ENCODE measurements at places on chromosomes 13 and 19.

GRCh38 chr19:36139473-36140303 lies at the start of gene CAPNS1:
Gene CAPNS1, plus strand, starts transcription at chr19:36140066. Its CDS starts 946 bp downstream, at chr19:36141012.
- DNase-seq = peak; percentile 95

DNA sequence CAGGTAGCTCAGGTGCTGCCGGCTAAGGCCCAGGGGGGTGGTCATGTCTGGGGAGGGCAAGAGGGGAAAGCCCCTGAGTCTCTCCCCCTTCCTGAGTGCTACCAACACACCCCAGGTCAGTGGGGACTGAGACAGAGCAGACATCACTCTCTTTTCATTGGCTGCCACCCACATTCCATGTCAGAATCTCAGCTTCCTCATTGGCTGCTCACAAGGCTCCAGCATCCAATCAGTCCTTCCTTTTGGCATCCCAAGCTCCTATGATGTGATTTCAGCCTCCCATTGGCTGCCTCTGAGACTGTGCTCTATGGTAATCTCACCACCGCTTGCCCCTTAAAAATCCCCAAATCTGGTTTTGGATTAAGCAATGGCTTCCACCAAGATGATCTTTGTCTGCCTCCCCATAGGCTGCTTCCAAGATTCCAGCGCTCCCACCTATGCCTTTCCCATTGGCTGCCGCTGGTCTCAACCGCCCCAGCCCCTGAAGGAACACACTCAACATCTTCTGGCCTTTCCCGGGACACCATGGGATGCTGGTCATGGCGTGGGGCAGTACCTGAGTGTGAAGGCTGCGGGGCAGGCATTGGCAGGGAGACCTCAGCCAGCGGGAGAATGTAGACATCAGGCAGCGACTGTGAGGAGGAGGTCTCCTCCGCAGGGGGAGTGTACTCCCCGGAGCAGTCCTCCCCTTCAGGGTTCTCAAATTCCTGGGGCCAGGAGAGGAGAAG lies 2.0 kb downstream of the LMTK3 start:
- no peak for DNase-seq

DNA sequence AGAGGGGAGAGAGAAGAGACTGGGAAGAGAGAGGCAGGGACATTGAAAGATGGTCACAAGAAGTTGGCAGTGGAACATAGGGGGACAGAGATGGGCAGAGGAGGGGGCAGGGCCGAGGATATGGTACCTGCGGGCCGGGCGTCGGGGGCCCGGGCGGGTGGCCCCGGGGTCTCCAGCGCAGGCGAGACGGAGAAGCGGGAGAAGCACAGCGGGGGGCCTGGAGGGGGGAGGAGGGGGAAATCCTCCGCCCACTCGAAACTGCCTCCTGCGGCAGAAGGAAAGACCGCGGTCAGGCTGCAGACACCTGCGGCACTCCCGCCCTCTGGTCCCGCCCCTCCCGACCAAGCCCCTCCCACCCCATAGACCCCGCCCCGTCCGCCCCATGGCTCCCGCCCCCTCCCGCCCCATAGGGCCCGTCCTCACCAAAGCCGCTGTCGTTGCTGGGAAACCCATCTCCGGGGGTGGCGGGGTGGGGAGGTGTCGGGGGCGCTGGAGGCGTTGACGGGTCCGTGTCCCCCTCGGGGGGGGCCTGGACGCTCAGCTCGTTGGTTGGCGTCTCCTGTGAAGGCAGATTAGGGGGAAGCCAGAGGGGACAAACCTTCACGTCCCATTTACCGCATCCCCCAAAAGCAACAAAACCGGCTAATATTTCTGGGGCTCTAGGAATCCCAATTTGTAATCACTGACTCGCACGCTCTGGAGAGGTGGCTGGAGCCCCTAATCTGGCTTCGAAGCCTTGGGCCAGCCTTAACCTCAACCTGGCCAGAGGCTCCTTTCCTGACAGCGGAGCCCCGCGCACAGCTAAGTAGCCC lies 20.4 kb downstream of the LMTK3 start:
- peak; percentile 21 for DNase-seq

DNA sequence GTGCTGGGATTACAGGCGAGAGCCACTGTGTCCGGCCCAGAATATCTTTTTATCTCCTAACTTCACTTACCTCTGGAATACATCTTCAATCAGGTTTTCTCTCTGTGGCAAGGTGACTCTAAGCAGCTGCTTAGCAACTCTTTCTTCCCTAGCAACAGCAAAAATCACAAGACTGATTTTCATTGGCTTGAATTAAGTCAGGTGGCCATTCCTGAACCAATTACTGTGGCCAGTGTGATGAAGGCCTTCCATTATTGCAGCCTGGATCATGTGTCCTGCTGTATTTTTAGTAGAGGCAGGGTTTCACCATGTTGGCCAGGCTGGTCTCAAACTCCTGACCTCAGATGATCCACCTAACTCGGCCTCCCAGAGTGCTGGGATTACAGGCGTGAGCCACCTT lies 9.0 kb upstream of the LTBP4 start:
- DNase-seq = peak; percentile 37

DNA sequence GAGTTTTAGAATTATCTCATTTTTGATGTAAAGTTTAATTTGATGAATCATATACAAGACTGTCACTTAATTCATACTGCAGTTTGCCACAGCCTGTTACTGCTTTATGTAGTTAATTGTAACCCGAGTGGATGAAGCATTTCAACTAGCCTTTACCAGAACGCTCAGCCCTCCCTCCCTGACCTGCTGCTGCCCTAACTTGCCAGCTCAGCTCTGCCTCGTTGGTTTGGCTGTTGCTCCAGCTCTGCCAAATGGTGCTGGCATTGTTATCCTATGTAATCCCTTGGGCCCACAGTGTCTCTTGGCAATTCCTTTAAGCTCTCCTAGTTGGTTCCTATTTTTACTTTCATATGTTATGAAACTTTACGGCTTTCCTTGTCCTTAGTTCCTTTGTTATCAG lies 113.3 kb downstream of the LMO7 start:
- no peak for DNase-seq

- DNase-seq = no peak
Measured at GRCh38 chr19:6417713-6418561, 6.7 kb downstream of the KHSRP start.

- DNase-seq = no peak
Measured at GRCh38 chr13:114136576-114136975, 4.2 kb upstream of the RASA3 start.

DNA sequence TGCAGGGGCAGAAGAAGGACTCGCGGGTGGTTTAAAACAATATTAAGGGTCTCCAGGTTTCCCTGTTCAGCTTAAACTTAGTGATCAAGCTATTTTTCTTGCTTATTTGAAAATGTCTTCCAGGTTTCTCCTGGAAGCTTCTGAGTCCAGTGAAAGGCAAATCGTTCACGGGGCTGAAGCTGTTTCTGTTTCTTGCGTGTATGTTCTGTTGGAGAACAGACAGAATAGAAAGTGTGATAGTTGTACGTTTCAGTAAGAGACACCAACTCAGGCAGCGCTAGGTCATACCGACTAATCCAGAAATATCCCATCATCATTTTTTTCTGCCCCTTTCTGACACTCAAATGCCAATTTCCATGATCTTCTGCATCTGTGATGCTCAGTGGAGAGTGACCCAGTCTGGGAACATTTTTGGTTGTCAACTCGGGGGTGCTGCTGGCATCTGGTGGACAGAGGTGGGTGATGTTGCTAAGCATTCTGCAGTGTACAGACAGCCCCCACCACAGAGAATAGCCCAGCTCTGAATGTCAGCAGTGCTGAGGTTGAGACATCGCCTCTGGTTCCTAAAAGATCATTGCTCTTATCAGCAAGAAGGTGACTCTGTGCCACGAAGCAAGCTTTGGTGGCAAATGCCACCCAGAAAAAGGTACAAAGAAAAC lies 4.3 kb downstream of the KLF2 start:
- no peak for DNase-seq

GRCh38 chr13:51425410-51426042 lies 27.3 kb downstream of the INTS6 start:
- no peak for DNase-seq

DNA sequence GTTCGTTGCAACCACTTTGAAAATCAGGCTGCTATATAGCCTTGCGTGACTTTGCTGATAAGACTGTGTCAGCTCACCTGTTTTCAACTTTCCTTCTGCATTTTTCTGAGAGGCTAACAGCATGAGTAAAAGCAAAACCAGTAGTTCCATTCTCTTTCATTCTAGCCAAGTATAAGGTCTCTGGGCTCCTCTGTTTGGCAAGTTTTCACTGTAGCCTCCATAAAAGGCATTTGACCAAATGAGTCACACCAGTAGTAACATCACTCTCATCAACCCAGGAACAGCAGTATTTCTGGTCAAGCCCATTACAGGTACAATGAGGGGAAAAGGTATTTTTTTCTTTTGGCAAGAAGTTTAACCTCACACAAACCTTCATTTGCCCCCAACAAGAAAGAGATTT lies 1149.8 kb upstream of the MIR17HG start:
- DNase-seq = no peak

DNA sequence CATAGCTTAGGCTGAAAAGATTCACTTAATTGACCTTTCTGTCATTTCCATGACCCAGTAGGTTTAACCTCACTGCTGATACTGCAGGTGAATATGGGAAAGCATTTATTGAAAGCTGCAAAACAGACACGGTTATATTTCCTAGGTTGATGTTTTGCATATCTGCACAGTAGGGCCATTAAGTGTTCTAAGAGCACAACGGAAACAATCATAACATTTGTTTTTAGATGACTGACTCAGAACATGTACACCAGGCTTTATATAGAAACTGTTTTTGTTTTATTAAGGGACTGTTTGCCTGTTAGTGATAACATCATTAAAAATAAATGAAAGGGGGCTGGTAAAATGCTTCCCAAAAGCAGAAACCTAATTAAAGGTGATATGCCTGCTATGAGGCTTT lies 367.8 kb downstream of the DACH1 start:
- no peak for DNase-seq

DNA sequence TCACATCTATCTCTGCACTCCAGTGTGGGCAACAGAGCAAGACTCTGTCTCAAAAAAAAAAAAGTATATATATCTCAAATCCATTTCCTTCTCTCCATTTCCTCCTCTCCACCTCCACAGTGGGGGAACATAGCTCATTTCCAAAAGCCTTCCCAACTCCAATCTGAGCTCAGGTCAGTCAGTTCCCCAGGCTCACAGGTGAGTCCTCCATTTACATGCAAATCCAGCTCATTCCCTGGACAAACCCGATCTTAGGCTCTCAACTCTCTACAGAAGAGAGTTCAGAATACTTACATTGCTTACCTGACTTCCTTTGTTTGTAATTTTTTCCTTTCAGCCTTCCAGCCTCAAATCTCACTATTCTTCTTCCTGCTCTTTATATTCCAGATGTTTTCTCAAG lies 518.3 kb downstream of the GPC6 start:
- no peak for DNase-seq

DNA sequence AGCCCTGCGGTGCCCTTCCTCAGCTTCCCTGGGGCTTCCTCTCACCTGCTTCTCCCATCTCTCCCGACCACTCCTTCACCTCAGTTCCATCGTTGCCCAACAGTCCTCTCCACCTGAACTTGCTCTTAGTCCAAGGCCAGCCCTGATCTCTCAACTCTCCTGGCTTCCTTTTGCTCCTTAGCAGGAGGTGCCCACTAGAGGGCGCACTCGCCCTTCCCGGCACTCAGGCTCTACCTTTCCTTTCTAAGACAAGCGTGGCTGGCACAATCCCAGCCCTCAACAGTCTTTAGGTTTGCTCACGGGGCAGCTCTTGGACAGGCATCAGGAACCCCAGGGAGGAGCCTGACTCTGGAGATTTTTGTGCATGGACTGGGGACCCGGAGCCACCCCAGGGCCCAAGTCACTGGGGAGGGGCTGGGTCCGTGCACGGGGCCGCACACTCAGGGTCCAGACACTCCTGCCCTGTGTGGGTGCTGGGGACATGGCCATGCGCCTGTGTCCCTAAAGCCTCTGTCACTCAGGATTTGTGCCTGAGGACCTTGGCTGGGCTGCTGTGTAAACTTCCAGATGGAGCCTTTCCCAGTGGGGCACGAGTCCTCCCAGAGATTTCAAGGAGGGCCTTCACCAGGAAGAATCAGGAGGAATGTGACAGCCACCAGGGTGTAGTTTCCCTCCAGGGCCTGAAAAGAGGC lies 12.1 kb upstream of the CEACAM8 start:
- peak; percentile 75 for DNase-seq

DNA sequence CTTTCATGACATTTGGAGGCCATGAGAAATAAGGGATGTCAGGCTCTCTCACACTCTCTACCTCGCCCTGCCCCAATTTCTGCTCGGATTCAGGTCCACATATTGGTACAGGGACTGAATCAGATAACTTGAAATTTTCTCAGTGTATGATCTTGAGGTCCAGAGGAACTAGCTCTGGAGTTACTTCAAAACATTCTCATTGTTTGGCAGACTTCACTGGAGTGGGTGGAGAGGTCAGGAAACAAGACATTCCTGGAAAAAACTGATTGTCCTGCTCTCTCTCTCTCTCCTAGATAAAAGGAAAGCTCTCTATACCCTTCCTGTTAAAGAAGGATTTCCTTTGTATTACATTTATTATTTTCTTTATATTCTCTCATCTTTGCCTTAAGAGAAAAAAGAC lies 428.1 kb upstream of the DACH1 start:
- no peak for DNase-seq

DNA sequence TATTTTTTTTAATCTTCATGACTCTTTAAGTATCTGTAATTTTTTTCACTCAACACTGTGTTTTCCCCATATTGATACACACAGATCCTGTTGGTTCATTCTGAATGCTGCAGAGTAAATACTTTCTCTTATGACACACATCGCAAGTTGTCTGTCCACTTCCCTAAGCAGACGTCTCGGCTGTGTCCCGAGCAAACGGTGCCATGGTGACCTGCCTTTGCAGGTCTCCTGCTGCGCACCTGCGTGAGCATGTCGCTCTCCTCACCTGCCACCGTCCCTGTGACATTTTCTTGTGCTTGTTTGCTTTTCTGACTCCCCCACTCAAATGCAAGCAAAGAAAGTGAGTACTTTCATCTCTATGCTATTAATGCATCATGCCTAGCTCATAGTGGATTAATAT lies 57.8 kb downstream of the CCDC70 start:
- peak; percentile 22 for DNase-seq

- DNase-seq = no peak
Measured at GRCh38 chr13:99062593-99062992, 84.7 kb upstream of the DOCK9 start.

GRCh38 chr19:21617740-21618339 lies 112.4 kb downstream of the ZNF429 start:
- no peak for DNase-seq

DNA sequence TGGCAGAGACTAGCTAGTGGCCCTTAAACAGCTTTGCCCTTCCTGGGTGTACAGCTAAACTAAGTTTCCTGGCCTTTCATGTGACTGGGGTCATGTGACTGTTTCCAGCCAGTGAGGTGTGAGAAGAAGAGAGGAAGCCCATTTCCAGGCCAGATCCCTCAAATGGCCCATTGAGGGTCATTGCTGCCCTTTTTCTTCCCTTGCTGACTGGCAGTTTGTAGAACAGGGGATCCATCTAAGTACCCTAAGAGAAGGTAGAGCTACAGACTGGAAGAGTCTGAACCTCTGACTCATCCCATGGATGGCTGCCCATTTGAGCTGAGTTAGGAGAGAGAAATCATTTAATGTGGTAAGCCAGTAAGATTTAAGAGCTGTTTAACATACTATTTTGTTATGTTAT lies 2.8 kb downstream of the SWSAP1 start:
- DNase-seq = no peak

- no peak for DNase-seq
Measured at GRCh38 chr13:23619068-23619855, 49.0 kb downstream of the TNFRSF19 start.

All from NCI-H748 treated with DMSO at 0.1 percent for 48 hours (cell line).